ENCODE measurements at places on chromosomes 1 and 21. TPM values are rescaled to one million over a fixed set of nuclear protein-coding genes. Genes with fewer than 3 reads are reported as not detected.

The NBPF12 gene
- total RNA-seq, result 13.7 TPM

The EVA1C gene
- not detected for total RNA-seq

The PTPRF gene
- 125 TPM for total RNA-seq

The RGS1 gene
- total RNA-seq, result not detected

The CELA2B gene
- total RNA-seq, result not detected

The F3 gene
- 4.6 TPM for total RNA-seq

The CAMK2N1 gene
- total RNA-seq, result 34.7 TPM

The MIXL1 gene
- 0.41 TPM for total RNA-seq

The SDF4 gene
- total RNA-seq, result 93.8 TPM

The DHX9 gene
- 426 TPM for total RNA-seq

The TAS1R1 gene
- not detected for total RNA-seq

The MNDA gene
- total RNA-seq, result not detected

The KCNA2 gene
- 2.5 TPM for total RNA-seq

The CPLANE2 gene
- total RNA-seq, result 11.8 TPM

The KRTAP19-8 gene
- total RNA-seq, result not detected

The HPDL gene
- 10.6 TPM for total RNA-seq

The PROK1 gene
- total RNA-seq, result not detected

The ICOSLG gene
- total RNA-seq, result 0.07 TPM

The ABCA4 gene
- total RNA-seq, result 0.45 TPM

The IFFO2 gene
- 9.8 TPM for total RNA-seq

The PSMG1 gene
- 71.2 TPM for total RNA-seq

The ENTREP3 gene
- total RNA-seq, result 93.1 TPM

The HSPA6 gene
- total RNA-seq, result not detected

The TMPRSS3 gene
- not detected for total RNA-seq

The SLC1A7 gene
- total RNA-seq, result not detected

The MAP3K7CL gene
- total RNA-seq, result not detected

The PCAT6 gene
- 4.5 TPM for total RNA-seq

The C1orf116 gene
- total RNA-seq, result 0.37 TPM

The HTR1D gene
- not detected for total RNA-seq

The CRP gene
- total RNA-seq, result not detected

The LCE1F gene
- not detected for total RNA-seq

The FCRL1 gene
- total RNA-seq, result not detected

The FCMR gene
- not detected for total RNA-seq

The SLC16A4 gene
- 1.8 TPM for total RNA-seq

The INPP5B gene
- 19.1 TPM for total RNA-seq

The NBL1 gene
- total RNA-seq, result 7.8 TPM

The SLC22A15 gene
- total RNA-seq, result 2.3 TPM

The TSSK3 gene
- 2.2 TPM for total RNA-seq

The CIART gene
- total RNA-seq, result 3.7 TPM

The KRTAP21-2 gene
- not detected for total RNA-seq

The CFAP45 gene
- total RNA-seq, result not detected

The C4BPA gene
- not detected for total RNA-seq

The GJA4 gene
- 22.3 TPM for total RNA-seq

The SLC45A1 gene
- total RNA-seq, result 2.5 TPM

The LCE3D gene
- not detected for total RNA-seq
